ENCODE measurements at places on chromosomes 5 and 9. TPM values are rescaled to one million over a fixed set of nuclear protein-coding genes. Genes with fewer than 3 reads are reported as not detected.

The IPPK gene
- 11.9 TPM for total RNA-seq

The ANKRD34B gene
- not detected for total RNA-seq

- DNase-seq = no peak
Observed at GRCh38 chr5:163571744-163572143, 66.3 kb downstream of the MAT2B start.

- no peak for DNase-seq
Observed at GRCh38 chr5:34672196-34672595, 16.1 kb downstream of the RAI14 start.

GRCh38 chr5:1217596-1218206, 7.5 kb upstream of the SLC6A18 start:
- no peak for DNase-seq

- no peak for DNase-seq
Observed at GRCh38 chr9:76414661-76415060, 20.4 kb upstream of the RFK start.

DNA sequence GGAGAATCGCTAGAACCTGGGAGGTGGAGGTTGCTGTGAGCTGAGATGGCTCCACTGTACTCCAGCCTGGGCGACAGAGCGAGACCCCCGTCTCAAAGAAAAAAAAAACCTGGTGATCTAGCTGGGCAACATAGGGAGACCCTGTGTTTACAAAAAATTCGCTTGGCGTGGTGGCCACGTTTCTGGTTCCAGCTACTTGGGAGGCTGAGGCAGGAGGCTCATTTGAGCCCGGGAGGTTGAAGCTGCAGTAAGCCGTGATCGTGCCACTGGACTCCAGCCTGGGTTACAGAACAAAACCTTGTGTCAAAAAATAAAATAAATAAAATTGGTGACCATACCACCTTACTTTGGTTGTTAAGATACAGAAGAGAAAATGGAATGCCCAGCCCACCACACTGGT, 1.8 kb upstream of the HNRNPAB start:
- DNase-seq = no peak

GRCh38 chr5:42991404-42992087, 48.6 kb downstream of the ANXA2R start:
- no peak for DNase-seq

DNA sequence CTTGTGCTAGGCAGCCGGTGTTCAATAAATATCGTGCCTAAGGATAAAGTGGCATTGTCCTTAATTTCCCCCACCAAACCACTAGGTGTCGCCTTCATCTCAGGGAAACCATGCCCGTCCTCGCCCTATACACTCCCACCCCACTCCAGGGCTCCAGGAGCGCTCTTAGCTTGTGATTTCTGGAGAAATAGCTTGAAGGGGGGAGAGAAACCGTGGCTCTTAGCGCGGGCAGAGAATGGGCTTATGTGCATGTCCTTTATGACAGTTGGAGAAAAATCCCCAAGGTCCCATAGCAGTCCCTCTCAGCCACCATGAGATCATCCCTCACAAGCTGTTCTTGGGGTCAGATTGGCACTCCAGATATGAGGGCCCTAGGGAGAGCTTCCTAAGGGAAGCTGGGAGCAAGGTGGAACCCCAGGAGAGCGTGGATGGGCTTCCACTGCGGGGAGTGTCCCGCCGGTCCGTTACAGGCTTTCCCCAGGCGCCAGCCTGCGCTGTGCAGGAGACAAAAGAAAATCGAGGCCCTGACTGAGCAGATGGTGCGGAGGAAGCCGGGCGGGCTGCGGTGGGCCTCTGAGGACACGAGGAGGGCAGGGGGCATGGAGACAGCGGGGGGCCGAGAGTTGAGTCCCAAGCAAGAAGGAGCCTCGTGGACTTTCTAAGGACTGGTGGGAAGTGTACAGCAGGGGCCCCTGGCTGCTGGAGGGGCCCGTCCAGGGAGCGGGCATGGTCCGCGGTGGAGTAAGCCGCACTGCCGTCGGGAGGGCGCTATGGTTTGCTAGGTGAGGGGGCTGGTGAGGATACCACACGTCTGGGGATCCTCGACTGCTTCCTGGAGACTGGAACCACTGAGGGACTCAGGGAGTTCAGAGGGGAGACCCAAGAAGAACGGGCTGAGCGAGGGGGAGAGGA, 750 bp upstream of the NPR2 start:
- peak; percentile 79 for DNase-seq

- DNase-seq = no peak
Observed at GRCh38 chr9:15722888-15723287, 170.0 kb downstream of the CCDC171 start.

DNA sequence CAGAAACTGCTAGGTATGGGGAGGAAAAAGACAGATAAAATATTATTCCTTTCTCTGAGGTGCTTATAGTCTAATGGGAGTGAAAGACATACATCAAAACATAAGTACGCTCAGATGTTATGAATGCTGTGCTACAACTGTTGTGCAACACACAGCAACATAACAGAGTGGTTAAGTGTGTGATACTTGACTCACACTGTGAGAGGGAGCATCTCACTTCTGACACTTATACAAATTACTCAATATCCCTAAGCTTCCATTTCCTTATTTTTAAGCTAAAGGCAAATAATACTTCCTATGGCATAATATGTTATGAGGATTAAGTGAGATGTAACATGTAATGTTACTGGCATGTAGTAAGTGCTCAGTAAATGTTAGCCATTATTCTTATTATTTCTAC, 110.6 kb upstream of the FER start:
- no peak for DNase-seq

All from ureter (tissue), 1 donor.